HL-60 (cell line): ENCODE measurements at places on chromosomes 1 and 21.

DNA sequence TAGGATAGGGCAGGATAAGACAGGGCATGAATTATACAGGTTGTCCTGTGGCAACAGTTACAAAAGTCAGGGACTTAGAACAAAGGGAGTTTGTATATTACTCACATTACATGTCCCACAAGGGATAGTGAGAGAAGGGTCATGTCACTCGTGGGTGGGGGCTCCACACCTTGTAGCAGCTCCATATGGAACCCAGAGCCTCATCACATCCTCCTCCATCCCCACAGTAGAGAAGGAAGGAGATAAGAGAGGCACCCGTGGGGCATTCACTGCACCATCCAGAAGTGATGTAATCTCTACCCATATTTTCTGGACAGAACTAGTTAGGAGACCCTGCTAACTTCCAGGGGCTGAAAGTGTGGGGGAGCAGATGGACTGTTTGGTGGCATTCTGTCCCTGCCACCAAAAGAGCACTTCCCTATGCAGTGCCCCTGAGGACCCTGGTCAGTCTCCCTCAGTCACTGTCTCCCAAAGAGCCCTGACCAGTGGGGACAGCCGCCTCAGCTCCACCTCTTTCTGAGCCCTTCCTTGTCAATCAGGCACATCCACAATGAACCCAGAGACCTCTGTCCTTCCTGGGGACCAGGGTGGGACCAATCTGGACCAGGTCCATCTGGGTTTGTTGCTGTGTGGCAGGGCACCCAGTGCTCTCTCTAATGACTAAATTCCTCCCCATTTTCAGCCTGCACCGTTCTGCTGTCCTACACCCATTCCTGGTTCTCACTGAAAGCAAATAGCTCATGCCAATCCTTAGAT lies 154.8 kb upstream of the ETV3 start:
- no peak for DNase-seq

GRCh38 chr1:116075575-116075974 lies 35.6 kb upstream of the MAB21L3 start:
- DNase-seq: no peak

DNA sequence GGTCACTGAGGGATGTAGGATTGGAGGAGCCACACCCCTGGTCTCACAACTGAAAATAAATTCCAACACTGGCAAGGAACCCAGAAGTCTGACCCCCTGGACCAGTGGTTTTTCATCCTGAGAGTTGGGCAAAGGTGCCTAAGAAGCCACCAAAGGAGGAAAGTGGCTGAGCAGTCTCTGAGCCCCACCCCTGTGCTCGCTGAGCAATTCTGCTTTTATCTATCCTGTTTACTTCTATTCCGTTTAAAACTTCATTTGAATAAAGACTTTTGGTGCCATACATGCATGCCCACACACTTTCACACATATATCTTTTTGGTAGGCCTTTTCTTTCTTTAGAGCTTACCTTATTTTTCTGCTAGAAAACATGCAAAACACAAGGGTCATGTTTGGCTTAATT lies 13.9 kb upstream of the CD53 start:
- no peak for DNase-seq

DNA sequence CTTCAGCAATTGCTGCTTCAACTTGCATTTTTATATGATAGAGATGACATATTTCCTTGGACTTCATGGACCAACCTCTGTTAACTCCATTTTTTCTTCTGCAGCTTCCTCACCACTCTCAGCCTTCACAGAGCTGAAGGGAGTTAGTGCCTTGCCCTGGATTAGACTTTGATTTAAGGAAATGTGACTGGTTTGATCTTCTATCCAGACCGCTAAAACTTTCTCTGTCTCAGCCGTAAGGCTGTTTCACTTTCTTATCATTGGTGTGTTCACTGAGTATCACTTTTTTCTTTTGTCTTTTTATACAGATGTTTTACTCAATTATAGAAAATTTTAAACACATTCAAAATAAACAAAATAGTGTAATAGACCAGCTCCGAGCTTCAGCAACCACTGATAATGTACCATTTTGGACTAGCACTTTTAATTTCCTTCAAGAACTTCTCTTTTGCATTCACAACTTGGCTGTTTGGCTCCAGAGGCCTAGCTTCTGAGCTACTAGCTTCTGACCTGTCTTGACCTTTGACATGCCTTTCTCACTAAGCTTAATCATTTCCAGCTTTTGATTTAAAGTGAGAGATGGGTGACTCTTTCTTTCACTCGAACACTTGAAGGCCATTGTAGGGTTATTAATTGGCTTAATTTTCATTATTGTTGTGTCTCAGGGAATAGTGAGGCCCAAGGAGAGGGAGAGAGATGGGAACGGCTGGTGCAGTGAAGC lies 9.3 kb downstream of the NEK7 start:
- no peak for DNase-seq

DNA sequence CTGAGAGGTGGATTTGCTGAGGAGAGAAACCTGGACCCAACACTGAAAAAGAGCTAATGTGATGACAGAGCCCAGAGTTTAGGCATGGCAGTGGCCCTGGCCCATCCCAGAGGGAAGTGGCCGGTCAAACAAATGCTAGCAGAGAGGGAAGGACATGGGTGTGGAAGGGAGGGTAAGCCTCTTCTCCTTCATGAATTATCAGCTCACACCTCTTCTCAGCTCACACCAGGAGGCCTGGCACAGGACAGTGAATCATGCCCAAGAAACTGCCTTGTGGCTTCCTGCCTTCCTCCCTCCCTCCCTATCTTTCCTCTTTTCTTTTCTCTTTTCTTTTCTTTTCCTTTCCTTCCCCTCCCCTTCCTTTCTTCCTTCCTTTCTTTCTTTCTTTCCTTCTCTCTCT lies 1.3 kb upstream of the SPRR3 start:
- DNase-seq: no peak
